ENCODE measurements at places on chromosomes 1 and 21.
A peak's percentile ranks its signal among the peaks of the same experiment; 100 is the strongest.

DNA sequence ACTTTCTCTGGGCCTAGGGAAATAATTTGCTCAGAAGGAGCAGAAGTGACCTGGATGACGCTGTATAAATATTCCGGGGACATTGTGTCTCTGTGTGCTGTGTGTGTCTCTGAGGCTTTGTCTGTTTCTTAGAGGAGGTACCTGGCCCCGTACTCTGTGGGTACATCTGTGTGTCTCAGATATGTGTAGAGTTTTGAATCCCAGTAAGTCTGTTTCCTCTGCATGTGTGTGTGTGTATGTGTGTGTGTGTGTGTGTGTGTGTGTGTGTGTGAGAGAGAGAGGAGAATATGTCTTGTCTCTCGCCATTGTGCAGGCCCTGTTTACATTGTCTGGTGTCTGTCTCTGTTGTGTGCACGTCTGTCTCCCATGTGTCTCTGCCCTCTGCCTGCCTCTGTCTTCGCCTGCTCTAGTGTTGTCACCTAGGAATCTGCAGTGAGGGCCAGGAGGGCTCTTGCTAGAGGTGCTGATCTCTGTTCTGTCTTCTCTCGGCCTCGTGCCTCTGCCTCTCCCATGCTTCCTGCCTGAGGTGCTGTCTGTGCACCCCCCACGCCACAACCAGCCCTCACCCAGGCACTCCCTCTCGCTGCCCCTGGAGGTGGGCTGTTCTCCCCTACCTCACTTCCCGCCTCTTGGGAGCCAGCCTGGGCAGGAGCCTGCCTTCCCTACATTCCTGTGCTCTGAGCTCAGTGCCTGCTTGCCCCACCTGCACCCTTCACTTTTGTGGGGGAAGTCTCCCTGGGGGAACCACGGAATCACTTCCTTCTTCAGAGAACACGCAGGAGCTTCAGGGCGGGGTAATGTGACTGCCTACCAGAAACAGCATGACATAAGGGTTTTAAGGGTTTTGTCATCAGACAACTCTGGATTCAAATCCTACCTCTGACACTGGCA is 5.9 kb downstream of the MAP7D1 start:
- DNase-seq: no peak

- DNase-seq: no peak
Observed at GRCh38 chr21:26443291-26443690, 129.8 kb downstream of the CYYR1 start.

DNA sequence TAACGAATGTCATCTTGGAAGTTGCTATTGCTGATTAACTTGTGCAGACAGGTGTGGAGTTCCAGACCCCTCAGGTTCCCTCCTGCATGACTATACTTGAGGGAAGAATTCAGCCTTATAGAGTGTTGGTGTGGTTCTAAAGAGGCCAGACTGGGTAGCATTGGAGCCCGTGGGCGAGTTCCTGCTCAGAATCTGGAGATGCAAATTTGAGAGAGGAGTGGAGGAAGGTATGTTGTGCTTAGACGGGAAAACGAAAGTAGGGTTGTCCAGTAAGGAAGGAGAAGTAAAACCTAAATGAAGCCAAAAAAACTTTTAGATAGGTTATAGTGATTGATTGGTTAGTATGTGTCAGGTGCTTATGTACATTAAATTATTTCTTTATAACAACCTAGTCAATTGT is 79.2 kb downstream of the ZNF326 start:
- DNase-seq: no peak

DNA sequence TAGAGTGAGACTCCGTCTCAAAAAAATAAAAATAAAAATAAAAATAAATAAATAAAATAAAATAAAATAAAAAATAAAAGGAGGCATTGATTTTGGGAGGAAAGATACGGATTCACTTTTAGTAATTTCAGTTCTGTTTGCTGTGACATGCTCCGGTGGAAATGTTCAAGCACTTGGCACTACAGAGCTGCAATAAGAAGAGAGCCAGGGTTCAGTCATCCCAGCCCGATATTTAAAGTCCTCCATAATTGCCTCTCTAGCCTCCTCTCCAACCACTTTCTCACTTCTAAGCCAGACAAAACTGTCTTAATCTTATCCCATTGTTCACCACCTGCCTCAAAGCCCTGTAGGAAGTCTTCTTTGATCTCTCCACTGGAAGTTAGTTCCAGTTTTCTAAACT is 55.0 kb upstream of the MACF1 start:
- no peak for DNase-seq

DNA sequence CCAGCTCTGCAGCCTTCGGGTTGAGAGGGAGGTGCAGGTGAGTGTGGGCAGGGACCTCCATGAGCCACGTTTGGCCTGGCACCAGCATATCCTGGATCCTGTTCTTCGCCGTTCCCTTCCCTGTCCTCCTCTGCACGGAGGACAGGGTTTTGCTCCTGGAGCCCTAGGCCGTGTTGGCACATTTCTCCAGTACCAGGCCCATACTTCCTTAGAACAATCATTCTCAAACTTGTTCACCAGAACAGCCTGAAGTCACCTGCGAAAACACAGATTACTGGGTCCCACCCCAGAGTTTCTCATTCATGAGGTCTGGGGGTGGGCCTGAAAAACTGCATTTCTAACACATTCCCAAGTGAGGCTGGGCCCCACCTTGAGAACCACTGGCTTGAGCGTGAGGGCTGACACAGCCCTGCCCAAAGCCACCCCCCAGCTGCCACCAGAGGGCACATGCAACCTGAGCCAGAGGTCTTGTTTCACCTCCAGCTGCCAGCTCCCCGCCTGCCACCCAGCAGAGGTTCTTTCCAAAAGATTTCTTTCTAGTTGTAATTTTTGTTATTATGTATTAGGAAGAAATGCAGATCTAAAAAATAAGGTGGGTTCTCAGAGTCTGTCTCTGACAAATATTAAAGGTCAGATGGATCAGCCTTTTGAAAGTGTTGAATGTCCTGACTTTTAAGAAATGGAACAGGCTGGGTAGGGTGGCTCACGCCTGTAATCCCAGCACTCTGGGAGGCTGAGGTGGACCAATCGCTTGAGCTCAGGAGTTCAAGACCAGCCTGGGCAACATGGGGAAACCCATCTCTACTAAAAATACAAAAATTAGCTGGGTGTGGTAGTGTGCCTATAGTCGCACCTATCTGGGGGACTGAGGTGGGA is 39.6 kb upstream of the LDLRAP1 start:
- peak; percentile 26 for DNase-seq

DNA sequence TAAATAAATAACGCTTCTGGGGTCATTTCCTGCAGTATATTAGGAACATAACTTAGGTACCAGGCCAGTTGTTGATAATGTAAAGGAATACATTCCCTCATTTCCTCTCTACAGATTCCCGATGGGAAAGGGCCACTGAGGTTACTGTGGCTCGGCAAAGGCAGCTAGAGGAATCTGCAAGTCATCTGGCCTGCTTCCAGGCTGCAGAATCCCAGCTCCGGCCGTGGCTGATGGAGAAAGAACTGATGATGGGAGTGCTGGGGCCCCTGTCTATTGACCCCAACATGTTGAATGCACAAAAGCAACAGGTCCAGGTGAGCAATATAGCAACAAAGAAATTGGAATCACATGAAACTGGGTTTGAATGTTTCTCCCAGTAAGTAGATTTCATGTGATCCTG is 109.6 kb upstream of the BMP8A start:
- DNase-seq: no peak

- DNase-seq: no peak
Observed at GRCh38 chr1:107914119-107914765, 50.7 kb downstream of the VAV3 start.

- DNase-seq: peak; percentile 99
Observed at GRCh38 chr1:165854101-165854845, 26.9 kb downstream of the UCK2 start.

DNA sequence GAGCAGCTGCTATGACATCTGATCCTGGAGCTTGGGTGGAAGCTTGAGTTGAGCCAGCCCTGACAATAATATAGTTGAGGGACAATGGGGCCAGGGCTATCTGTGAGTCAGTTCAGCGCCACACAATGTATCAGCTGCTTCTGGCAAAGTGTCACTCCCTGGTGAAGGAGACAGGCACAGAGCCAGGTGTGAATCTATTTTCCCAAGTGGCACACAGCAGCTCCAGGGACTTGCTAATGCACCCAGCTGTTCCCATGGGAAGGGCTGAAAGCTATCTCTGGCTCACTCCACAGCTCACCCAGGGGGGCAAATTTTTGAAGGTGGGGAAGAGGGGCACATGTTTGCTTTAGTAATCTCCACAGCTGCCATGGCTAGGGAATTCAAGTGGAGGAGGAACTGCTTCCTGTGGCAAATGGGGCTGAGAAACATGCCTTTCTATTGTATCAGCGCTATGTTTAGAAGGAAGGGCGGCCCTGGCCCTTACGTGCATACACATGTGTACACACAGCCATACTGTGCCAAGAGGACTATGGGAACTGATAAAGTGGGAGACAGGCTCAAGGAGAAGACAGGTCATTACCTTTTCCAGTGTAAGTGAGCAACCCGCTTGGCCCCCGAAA is 2.2 kb downstream of the CYB5R1 start:
- DNase-seq: peak; percentile 26

DNA sequence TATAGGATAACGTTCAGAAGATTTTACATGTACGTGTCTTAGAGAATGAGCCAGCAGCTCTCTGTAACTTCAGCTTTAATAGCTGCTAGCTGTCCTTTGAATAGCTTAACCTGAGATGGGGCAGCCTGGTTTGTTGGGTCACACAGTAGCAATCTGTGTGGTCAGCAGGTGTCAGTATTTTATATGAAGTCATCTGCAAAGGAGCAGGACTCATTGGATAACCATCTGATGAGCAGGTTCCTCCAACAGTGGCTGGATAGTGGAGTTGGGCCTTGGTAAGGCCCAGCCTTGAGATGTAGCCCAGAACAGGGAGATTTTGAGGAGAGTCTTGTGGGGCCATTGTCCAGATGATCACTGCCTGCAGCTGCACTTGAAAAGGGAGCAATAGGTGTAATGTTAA is 6.4 kb downstream of the GSTM5 start:
- DNase-seq: no peak

GRCh38 chr1:77282866-77283539 is 1.2 kb downstream of the AK5 start:
- DNase-seq: no peak
